Stimulated activated CD4-positive, alpha-beta T cell treated with anti-CD3 and anti-CD28 coated beads, Interleukin-1b, Interleukin-23, amount 100 ng/mL, for 4 hours (primary cell): ENCODE measurements at places on chromosomes 6 and 20.

GRCh38 chr20:20785226-20785625 is 72.8 kb upstream of the RALGAPA2 start:
- DNase-seq, result no peak

DNA sequence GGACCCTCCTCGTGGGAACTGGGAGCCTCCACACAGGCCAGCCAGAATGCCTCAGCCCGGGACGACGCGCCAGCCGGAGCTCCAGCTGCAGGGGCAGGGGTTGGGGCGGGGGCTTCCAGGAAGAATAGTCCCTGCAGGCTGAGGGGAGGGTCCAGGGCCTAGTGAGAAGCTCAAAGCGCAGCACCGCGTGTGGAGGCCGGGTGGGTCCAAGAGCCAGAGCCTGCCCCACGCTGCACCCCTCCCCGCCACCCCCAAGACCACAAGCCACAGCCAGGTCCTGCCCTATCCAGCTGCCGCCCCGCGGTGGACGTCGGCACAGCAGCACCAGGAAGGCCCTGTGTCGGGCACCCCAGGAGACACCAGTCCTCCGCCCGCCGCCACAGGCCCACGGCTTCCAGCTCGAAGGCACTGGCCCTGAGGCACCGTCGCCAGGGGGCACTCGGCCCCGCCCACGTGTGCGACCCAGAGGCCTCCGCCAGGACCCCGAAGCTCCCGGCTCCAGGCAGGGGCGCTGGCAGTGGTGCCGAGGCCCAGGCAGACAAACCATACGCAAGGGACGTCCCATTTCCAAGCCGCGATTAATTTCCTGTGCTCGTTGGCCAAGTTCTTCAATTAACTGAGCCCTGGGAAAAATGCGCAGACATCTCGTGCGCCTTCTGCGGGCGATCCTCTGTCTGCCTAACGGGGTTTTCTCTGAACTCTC is 19.5 kb downstream of the KCNQ2 start:
- no peak for DNase-seq

DNA sequence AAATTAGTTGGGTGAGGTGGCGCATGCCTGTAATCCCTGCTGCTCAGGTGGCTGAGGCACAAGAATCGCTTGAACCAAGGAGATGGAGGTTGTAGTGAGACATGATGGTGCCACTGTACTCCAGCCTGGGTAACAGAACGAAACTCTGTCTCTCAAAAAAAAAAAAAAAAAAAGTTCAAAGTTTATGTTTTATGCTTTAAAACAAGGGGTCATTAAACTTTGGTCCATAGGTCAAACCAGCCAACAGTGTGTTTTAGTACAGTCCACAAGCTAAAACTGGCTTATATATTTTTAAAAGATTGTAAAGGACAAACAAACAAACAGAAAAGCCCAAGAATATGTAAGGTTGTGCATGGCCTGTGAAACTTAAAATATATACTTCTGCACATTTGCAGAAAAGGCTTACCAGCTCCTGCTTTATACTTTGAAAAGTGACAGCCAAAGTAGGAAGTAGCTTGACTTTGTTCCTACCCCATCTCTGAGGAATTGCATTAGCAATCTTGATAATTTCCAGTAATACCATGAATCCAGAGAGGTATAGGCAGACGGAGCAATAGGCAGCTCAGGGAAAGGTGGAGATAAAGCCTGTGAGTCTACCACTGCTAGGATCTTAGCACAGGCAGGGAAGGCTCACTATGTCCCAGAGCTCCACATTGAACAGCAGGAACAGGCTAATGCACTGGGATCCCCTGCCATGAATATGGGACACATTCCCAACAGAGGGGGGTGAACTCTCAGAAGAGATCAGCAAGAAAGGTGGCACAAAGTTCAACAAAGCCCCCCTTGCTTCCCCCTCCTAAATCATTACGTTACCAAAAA is 30.5 kb downstream of the MCM8 start:
- no peak for DNase-seq

- no peak for DNase-seq
These were observed 58.1 kb downstream of the ASCC3 start for GRCh38 chr6:100823041-100823440.

- DNase-seq, result no peak
These were observed 378.4 kb upstream of the RUNX2 start for GRCh38 chr6:44949596-44950201.

DNA sequence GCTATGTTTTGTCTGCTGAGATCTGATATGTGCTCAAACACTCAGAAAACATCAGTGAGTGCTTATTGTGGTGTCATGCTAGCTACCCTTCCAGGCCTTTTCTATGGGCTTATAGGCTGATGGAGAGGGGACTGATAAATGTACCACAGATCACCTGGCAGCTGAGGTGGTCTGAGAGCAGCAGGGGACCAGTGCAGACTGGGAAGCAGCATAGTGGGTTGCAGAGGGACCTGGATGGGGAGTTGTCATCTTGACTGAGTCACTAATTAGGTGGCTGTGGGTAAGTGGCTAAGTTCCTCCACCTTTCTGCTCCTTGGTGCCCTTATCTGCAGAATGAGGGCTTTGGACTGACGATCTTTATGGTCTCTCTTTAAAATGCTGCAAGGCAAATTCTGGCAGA is 2.8 kb downstream of the TMEM200A start:
- no peak for DNase-seq

DNA sequence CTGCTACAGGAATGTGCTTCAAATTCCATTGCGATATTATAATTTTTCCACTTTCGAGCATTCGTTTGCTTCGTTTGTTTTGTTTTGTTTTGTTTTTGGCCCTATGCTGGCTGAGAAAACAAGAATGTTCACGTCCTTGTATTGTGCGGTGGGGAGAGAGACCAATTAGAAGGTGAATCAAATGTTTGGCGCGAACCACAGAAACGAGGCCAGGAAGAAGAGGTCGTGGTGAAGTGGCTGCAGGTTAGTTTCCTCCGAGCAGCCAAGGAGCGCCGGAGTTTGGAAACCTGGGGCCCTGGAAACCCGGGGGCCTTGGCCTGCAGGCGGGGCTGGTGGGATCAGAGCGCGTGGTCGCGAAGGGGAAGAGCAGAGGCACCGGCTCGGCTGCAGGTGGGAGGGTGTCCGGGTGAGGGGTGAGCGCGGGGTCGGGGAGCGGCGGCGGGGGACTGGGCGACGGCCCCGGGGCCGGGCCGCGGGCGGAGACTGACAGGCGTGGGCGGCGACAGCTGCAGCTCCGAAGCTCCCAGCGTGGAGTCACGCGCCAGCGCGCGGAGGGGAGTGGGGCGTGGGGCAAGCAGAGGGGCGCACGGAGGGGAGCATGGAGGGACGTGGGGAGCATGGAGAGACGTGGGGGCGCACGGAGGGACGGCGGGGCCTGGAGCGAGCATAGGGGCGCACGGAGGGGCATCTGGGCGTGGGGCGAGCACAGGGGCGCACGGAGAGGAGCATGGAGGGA is 141.5 kb upstream of the PDE10A start:
- no peak for DNase-seq

- DNase-seq, result no peak
These were observed 751.5 kb downstream of the CBLN4 start for GRCh38 chr20:55253781-55254180.

- DNase-seq, result no peak
These were observed 8.6 kb upstream of the STX16 start for GRCh38 chr20:58642441-58642840.

DNA sequence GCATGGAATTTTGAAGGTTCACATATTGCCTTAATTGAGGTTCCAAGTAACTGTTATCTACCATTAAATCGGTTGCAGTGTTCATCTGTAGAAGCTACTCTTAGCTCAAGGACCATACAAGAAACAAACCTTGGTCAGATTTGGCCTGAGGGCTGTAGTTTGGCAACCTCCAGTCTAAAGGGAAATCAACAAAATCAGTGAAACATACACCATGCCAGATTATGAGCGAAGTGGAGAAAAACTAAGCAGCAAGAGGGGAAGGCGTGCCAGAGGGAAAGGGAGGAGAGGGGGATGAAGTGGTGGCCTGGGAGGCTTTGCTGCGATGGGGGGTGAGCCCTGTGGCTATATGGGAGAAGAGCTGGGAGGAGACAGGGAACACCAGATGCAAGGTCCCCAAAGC is 8.8 kb upstream of the SNAI1 start:
- no peak for DNase-seq

DNA sequence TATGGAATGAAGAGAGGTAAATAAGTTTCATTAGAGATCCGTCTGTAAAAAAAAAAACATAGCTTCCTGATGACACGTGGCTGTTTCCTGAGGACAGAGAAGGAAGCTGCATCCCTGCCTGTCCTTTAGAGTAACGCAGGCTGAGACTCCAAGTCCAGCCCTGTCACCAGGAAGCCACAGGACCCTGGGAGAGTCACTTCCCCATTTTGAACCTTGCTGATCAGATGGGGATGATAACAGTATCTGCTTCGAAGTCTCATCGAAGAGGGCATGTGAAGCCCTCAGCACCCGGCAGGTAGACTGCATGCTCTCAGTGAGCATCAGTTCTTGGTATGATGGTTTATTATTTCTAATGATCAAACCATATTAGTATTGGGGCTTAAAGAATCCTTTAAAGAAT is 139.1 kb upstream of the KCNG1 start:
- DNase-seq, result no peak

GRCh38 chr20:59118855-59119254 is 44.8 kb upstream of the ZNF831 start:
- no peak for DNase-seq

- peak; percentile 36 for DNase-seq
These were observed 18.3 kb downstream of the HMGN4 start for GRCh38 chr6:26556263-26557070.

GRCh38 chr6:123802351-123802696 is 1.3 kb upstream of the NKAIN2 start:
- DNase-seq, result no peak

GRCh38 chr6:123812621-123813020 is 9.0 kb downstream of the NKAIN2 start:
- no peak for DNase-seq

DNA sequence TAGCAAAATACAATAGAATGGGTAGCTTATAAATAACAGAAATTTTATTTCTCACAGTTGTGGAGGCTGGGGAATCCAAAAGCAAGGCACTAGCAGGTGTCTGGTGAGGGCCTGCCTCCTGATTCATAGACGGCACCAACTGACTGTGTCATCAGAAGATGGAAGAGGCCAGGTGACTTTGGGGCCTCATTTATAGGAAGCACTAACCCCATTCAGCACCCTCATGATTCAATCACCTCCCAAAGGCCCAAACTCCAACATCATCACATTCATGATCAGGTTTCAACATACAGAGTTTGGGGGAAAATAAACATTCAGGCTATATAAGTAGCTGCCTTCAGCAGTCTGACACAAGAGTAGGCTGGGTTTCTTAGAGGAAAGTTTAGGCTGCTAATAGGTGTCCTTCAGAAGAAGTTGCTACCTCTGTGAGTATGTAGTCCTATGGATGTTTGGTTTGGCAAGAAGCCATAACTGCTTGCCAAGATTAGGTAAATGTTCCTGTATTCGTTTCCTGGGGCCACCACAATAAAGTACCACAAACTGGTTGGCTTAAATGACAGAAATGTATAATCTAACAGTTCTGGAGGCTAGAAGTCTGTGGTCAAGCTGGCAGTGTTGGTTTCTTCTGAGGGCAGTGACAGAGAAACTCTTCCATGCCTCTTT is 48.8 kb downstream of the NT5E start:
- DNase-seq, result no peak

GRCh38 chr20:62025832-62026563 is 39.7 kb downstream of the TAF4 start:
- no peak for DNase-seq

DNA sequence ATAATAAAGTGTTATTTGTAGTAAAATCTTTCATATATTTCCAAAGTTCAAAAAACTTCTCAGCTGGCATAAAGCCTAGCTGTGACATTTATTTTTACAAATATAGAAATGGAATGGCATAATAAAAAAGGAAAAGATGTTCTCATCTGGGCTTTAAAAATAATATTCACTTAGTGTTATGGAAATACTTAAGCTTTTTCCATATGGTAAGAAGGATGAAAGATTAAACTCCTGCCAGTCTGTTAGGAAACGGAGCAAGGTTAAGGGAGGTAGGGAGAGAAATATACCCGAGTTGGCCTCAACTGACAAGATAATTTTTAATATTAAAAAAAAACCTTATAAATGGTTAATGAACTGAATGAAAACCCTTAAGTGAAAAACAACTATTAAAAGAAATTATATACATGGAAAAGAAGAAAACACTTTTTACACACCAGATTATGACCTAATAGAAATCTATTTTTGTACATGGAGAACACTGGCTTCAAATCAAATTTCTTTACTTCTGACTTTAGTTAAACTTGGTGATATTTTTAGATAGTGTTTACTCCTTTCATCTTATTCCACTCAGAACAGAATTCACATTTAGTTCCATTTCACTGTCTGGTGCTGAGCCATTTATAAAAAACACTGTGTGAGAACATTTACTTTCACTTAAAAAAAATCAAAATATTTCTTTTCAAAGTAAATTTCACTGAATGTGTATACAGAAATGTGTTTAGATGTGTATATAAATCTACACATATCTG is 137.0 kb downstream of the DST start:
- DNase-seq, result no peak

DNA sequence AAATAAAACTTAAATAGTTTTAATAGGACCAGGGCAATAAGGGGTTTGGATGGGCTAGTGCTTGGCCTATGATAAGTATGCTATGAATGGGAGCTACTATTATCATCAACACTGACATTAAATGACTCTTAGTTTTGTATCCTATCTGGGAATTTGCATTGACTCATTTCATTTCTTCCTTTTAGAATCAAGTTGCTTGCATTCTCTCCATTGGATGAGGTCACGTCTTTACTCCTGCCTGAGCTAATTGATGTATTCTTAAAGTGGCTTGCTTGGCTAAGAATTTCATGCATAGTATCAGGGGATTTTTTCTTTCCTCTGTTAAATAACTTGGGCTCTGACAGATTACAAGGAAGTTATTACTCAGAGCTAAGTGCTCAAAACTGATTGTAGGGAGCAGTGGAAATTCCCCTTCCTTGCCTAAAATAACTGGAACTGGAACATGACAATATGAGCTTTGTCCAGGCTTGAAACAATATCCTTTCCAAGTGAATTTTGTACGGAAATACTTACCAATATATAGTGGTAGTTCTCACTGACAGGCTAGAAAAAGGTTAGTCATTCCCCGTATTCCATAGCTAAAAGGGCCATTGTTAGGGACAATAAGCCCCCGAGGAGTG is 169.9 kb downstream of the BCAS1 start:
- DNase-seq, result no peak

GRCh38 chr6:27940766-27941165 is 16.3 kb upstream of the OR2B6 start:
- no peak for DNase-seq

GRCh38 chr20:18223409-18223808 is 64.9 kb upstream of the ZNF133 start:
- DNase-seq, result no peak
